ENCODE measurements at places on chromosomes 12 and 14.

DNA sequence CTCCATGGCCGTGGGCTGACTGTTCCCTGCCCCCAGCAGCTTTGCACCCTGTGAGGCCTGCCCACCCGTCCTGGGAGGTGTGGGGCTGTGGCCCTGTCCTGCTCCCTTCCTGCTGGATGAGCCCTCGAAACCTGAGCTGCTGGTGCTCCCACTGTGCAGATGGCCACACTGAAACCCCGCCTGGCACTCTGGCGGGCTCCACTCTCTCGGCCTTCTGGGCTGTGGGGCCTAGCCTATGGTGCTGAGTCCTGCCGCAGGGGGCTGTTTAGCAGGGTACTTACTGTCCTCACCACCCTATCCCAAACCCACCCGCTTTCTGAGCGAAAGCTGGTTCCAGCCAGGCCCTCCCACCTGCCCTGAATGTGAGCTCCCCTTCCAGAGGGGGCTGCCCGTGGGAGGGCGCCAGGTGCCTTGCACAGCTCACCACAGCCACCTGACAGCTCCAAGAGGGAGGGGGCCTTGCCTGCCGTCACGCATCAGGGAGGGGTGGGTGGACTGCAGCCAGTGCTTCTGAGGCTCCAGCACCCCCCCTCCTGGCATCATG, 7.3 kb downstream of the SLC25A47 start:
- DNase-seq: no peak

DNA sequence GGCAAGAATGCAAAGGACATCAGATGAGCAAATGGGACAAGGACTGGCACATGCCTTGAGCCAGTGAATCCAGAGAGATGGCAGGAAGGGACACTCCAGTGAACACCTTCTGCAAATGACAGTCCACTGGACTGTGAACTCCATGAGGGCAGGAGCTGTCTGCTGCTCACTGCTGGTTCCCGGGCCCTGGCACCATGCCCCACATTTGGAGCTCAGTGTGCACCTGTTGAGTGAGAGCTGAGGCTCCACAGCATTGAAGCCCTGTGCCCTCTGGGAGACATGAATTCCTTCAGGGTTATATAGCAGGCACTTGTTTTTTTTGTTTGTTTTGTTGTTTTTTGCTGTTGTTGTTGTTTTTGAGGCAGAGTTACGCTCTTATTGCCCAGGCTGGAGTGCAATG, 13.1 kb downstream of the PRIMA1 start:
- no peak for DNase-seq

DNA sequence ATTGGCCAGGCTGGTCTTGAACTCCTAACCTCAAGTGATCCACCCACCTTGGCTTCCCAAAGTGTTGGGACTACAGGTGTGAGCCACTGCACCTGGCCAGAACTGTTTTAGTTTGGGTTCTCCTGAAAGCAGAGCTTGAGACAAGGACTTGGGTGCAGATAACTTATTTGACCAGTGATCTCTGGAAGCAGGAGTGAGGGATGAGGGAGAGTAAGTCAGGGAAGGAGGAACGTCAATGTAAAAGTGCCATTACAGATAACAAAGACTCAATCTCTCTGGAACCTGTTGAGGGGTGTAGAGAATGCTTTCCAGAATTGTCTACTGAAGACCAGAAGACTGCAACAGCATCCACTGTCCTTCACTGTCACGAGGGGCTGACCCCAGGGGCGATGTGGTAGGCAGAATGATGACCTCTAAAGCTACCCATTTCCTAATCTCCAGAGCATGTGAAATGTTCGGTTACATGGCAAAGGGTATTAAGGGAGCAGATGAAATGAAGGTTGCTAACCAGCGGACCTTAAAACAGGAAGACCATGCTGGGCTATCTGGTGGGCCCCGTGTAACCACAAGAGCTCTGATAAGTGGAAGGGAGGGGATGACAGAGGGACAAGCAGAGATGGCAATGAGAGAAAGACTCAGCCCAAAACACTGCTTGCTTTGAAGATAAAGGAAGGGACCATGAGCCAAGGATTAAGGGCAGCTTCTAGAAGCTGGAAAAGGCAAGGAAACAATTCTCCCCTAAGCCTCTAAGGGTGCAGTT, 207.8 kb downstream of the RBM19 start:
- no peak for DNase-seq

GRCh38 chr14:67722293-67722692, 20.6 kb downstream of the RDH12 start:
- DNase-seq: no peak

- DNase-seq: no peak
These were observed 12.8 kb downstream of the KRT80 start for GRCh38 chr12:52178984-52179383.

GRCh38 chr12:94100211-94100627, 48.2 kb upstream of the PLXNC1 start:
- peak; percentile 5 for DNase-seq

DNA sequence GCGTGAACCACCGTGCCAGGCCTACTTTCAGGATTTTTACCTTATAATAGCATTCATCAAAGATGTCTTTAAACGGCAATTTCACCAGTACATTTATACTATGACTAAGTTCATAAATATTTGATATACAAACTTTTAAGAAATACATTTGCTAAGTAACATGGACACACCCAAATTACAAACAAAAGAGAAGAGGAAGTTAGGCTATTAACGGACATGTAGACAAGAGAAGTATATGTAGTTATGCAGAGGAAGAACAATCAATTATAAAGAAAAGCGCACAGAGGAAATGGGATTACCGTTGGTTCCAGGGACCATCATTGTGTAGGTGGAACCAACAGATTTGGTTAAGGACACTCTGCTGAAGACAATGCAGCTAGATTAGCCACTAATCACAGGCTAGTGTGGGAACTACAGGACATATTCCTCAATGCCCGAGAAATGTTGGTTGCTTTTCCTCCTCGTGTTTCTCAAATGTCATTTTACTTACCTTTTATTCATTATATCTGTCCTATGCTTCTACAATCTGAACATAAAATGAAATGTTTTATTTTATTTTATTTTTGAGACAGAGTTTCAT, 24.0 kb upstream of the PKP2 start:
- DNase-seq: no peak

DNA sequence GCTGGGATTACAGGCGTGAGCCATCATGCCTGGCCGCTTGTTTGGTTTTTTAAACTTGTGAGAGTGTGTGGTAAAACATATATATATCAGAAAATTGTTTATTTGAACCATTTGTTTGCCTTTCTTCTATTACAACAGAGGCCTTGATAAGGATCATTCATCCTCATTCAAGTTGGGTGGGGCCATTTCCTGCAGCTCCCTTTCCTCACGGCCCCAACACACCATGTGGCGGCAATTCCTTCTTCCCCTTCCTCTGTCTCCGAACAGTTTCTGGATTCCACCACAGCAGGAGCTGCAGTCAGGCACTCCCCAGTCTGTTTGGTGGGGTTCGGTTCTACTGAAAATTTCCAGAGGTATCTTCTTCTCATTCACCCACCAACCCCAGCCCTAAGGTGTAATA, 42.0 kb upstream of the RASSF3 start:
- DNase-seq: no peak

DNA sequence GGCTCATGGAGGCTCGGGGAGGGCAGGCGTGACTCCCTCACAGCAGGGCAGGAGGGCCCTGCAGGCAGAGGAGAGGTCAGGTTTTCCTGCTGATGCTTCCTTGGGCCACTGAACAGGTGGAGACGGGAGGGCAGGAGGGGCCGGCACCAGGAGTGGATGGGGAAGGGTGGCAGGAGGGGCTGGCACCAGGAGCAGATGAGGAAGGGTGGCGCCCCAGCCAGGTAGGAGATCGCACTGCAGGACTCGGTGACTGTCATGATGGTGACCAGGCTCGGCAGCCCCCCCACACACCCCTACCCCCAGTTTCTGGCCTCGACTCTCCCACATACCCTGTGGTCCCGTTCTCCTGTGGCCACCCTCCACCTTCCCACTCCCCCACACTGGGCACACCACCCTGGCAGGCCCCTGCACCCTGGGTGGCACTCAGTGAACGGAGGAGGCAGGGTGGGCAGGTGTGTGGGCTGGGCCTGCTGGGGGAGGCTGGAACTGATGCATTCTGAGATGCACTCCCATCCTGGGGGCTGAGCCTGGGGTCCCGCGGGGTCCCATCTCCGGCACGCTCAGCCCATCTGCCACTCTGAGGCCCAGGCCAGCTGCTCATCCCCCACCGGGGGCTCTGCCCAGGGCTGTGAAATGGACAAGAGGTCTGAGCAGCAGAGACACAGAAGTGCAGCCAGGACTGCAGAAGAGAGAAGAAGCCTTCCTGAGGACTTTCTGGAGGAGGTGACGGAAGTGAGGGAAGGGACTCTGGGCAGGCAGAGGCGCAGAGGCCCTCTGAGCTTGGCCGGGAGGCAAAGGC, 2.8 kb downstream of the NUDT14 start:
- DNase-seq: no peak

DNA sequence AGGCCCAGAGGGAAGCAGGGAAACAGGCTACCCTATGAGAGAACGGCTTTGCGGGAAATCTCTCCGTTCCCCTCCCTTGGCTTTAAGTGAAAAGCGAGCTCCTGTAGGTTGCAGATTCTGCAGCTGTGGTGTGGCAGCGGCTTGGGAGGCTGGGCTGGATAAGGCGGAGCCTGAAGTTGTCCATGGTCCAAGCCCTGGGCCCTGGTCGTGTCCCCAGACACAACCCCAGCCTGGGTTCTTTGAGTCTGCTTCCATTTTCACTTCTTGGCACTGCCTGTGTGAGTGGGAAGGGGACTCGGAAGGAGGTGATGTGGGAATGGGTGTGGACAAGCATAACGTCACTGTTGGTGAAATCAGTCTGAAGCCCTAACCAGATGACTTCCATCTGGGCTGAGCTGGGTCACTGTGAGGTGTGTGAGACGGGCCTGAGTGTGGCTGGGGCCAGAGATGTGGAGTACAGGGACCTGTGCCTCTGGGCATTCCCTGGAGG, 43.0 kb upstream of the CTDSP2 start:
- DNase-seq: no peak

DNA sequence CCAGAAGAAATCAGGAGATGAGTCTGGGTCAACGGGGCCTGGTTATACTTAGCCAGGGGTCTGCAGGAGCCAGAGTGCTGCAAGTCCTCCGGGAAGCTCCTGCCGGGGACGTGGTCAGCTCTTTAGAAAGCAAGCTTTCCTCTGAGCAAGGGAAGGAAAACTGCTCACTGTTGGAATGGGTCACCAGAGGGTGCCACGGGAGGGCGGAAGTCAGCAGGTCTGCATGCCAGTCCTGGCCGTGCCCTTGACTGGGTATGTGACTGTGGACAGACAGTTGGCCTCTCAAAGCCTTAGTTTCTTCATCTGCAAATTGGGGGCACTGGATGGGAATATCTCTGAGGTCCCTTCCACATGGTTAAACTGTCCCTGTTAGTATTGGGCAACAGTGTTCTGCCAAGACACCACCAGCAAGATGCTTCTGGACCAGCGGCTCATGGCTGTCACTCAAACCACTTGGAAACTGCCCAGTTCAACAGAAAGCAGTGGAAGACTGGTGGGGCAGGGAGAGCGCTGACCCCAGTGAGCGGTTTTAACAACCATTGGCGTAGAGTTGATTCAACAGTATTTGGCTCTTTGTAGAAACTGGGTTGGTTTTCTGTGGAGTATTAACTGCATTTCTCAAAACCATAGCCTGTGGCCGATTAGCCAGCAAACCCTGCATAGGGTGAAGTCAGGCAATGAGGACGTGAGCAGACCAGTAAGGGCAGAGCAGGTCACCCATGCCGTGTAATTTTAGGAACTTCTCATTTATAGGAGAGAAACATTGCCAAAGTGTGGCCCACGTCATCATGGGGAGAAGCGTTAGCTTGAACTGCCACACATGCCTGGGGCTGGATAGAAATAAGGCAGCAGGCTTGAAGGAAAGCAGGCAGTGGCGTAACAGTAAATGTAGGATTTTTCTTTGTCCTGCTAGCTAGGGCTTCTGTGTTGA, 163.9 kb upstream of the PRMT8 start:
- DNase-seq: no peak

- DNase-seq: no peak
These were observed 215.7 kb downstream of the SYT10 start for GRCh38 chr12:33223956-33224355.

DNA sequence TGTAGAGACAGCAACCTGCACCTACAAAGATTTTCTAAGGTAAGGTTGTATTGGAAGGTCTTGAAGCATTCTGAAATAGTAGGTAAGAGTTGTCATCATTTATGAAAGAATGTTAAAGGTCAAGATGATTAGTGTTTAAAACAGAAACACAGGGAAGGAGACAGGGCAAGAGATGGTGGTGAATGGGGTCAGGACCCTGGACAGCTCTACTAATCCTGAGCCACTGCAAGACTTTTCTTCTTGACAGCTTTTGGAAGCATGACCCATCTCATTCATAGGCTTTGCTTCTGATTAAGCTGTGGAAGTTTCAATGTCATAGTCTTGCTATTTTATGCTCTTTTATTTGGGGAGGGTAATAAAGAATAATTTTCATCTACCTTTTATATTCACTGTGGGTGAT, 75.5 kb upstream of the CAND1 start:
- DNase-seq: no peak

- no peak for DNase-seq
These were observed 129.1 kb downstream of the PLXNC1 start for GRCh38 chr12:94277426-94278000.

DNA sequence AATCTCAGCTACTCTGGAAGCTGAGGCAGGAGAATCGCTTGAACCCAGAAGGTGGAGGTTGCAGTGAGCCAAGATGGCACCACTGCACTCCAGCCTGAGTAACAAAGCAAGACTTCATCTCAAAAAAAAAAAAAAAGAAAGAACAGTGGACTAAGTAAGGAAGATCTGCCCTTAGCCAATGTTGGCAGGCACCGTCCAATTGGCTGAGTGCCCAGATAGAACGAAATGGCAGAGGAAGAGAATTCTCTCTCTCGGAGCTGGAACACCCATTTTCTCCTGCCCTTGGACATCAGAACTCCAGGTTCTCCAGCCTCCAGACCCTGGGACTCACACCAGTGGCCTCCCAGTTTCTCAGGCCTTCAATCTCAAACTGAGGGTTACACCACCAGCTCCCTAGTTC, 49.9 kb downstream of the ESR2 start:
- DNase-seq: no peak

- DNase-seq: no peak
These were observed 296.4 kb downstream of the ADAMTS20 start for GRCh38 chr12:43255522-43256111.

DNA sequence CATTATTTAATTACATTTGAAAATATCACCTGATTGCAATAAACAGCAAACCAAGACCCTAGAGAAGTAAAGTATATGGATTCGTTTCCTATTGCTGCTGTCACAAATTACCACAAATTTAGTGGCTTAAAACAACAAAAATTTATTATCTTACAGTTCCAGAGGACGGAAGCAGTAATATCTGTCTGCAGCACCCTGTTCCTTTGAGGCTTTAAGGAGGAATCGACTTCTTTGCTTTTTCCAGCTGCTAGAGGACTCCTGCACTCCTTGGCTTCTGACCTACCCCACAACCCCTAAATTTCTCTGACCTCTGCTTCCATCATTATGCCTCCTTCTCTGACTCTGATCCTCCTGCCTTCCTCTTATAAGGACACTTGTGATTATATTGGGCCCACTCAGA, 23.8 kb upstream of the PPM1A start:
- DNase-seq: no peak
